ENCODE measurements at places on chromosomes 4 and X.
A peak's percentile ranks its signal among the peaks of the same experiment; 100 is the strongest.

DNA sequence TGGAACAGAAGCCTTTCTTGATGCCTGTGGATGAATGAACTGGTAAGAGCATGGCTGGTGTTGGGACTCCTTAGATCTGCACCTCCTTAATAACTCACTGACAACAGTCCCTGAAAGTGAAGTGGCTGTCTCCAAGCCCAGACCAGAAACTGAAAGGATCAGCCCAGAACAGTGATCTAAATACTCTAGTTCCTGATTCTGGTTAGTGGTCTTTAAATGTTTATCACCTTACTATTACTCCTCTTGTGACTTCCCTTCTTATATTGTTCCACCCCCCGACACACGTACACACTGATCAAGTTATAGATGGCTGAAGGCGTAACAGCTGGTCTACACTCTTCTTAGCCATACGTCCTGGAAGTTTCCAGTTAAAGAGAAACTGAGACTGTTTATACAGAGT, 33.8 kb upstream of the ARMCX2 start:
- no peak for DNase-seq

- no peak for DNase-seq
These were observed 229.6 kb downstream of the UNC5C start for GRCh38 chr4:95319169-95319568.

DNA sequence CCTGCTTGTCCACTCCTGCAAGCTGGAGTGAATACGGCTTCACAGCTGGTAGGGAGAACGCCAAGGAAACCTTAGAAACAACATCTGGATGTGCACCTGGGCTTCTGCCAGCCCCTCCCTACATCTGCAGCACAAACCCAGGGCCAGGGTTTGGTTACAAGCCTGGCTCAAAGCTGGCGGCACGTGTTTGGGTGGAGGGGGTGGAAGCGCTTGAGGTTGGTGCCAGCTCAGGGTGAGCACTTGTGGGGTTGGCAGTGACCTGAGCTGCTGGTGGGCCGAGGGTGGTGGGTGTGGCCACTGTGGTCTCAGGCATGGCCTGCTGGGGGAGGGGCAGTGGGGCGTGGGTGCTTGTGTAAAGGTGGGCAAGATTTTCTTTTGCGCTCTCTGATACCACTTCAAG, 15.6 kb downstream of the ELF4 start:
- no peak for DNase-seq

GRCh38 chrX:56026815-56027214, 205.3 kb upstream of the KLF8 start:
- DNase-seq, result no peak

DNA sequence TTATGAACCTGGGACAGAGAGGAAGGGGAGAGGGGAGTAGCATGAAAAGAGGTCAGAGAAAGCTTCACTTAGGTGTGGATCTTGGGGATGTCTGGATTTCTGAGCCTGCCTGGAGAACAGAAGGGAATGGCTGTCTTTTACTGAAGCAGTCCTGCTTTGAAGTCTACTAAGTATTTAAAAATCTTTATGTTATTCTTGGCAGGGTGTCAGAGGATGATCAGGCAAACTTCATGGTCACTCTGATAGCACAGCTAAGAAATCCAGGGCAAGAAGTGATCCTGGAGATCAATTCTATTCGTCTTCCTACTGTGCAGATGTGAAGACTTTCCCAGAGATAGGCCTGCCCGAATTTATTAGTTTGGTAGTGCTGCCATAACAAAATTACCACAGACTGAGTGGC, 464.4 kb upstream of the BOD1L1 start:
- no peak for DNase-seq

GRCh38 chr4:148097801-148098200, 344.4 kb downstream of the NR3C2 start:
- no peak for DNase-seq

GRCh38 chr4:184889666-184890335, 64.0 kb upstream of the ACSL1 start:
- DNase-seq, result peak; percentile 77

DNA sequence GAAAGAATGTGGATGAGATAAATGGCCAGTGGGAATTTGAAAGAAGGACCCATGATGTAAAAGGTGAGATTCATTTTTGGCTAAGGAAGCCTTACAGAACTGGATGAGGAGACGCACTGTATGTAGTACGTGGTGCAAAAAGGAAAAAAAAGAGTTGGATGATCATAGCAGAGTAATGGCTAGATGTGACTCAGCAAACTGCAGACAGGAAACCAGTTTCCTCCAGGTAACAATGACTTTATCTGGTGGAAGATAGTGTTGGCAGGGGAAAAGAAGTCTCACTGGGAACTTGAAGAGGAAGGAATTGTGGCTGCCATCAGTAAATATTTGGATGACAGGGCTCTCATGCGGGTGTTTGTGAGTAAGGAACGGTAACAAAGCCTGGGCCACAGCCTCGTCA, 243.2 kb downstream of the CPE start:
- no peak for DNase-seq

DNA sequence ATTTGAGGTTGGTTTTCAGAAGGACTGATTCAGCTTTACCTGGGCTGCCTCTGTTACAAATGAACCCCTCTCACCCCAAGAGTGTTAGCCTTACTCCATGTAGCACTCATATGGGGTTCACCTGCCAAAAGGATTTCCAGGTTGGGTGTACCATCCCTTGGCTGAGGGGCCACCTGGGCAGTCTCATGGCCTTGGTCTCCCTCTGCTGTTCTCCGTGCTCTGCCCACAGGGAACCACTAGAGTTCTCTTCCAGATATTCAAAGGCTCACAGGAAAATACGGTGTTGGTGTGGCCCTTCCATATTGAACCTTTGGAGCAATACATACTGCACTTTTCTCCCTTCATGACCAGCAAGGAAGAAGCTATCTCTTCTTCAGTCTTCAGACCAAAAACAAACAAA, 18.0 kb upstream of the PRDM5 start:
- no peak for DNase-seq

DNA sequence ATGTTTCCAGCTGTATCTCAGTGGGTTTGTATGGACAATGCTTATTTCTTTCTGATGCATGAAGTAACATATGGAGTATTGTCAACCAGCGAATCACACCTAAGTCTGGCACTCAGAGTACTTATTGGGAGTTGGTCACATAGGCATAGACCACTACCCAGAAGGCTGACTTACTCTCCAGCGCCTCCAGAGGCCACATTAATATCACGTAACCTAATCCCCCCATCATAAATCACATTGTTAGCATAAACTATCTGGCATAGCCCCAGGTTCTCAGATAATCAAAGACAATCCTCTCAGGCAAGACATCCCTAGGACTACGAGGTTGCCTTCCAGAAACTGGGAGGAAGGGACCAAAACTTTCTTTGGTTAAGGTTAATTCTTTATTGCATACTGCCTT, 560.5 kb upstream of the PABPC4L start:
- no peak for DNase-seq

GRCh38 chr4:10345381-10345784, 111.8 kb downstream of the ZNF518B start:
- DNase-seq, result no peak

GRCh38 chr4:85642356-85643100, 167.6 kb downstream of the ARHGAP24 start:
- no peak for DNase-seq

- DNase-seq, result no peak
These were observed 19.7 kb upstream of the CXCL6 start for GRCh38 chr4:73816814-73817213.

- DNase-seq, result no peak
These were observed 87.4 kb downstream of the SMIM20 start for GRCh38 chr4:26001413-26001812.

- no peak for DNase-seq
These were observed 1072.3 kb upstream of the DIAPH2 start for GRCh38 chrX:95612350-95612749.

- DNase-seq, result no peak
These were observed 75.8 kb upstream of the ATP6AP2 start for GRCh38 chrX:40504801-40505605.

DNA sequence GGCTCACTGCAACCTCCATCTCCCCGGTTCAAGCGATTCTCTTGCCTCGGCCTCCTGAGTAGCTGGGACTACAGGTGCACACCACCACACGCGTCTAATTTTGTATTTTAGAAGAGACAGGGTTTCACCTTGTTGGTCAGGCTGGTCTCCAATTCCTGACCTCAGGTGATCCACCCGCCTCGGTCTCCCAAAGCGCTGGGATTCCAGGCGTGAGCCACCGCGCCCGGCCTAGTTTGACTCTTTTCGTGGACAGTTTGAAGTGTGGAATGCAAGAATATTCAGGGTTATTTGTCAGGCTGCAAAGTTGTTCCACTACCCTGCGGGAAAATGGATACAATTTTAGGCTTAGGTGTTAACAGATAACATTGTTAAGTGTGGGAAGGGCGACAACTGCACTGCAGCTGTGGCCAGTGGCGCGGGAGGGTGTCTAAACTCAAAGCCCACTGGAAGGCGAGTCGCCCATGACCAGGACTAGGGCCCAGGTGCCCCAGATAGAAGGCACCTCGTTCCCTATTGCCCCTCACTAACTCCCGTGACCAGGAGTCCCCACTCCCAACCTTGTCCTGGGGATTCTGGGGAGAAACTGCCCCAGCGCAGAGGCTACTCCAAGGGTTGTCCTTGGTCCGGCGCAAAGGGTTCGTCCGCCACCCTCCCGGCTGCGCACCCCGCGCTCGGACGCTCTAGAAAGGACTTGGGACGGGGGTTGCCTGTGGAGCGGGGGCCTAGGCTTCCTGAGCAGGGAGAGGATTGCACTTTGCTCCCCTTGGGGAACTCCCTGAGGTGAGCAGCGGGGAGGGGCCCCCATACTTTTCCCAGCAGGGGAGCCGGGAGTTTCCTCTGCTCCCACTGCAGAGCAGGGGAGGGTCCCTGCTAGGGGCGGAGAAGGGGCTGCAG, 1.1 kb upstream of the CD99 start:
- no peak for DNase-seq

- DNase-seq, result peak; percentile 38
These were observed 62.6 kb upstream of the KLF3 start for GRCh38 chr4:38601244-38601915.

GRCh38 chr4:25807102-25807728, 55.6 kb downstream of the SEL1L3 start:
- no peak for DNase-seq

DNA sequence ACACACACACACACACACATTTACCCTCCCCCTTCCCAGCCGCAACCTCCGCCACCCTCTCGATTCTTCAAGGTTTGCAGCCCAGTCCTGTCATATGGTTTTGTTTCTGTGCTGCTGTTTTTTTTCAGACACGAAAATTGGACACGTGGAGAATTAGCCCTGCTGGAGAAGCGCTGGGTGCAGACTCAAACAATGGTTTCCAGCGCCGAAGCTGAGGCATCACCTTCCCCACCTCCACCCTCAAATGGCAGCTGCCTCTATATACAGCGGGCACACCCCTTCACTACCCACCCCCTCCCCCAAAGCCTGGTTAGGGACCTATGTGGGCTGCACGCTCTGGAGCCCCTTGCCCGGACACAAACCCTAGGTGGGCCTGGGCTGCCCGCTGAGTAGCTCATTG, 87.9 kb downstream of the BCOR start:
- no peak for DNase-seq

DNA sequence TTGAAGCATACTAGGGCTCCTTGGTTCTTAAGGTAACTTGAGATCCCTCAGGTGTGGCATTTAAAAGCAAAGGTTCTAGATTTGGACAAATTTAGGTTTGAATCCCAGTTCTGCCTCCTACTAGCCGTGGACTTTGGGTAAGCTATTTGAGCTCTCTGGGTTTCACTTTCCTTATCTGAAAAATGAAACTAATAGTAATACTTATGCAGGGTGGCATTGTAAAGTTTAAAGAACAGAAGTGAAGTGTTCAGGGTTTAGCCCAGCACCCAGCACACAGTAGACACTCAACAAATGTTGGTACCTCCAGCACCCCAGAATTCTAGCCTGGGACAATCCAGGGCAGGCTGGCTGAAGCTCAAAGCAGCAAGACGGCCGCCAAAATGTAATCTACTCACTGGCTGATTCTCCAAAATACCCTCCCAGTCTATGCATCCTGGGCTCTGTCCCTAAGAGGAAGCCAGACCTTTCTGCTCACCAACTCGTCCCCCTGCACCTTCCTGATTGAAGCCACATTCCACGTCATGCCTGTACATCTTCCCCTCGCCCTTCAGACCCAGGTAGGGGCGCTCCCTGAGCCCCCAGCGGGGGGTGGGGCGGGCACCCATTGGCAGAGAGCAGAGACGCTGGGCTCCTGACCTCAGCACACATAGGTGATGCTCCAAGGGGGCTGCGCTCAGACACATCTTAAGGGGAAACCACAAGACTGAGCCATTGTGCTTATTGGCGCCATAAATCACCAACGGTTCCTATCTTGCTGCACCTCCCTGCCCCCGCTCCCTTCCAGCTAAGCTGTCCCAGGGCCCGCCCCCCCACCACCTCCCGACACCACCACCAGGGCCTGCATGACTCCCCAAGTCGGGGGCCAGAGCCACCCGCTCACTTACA, 160.6 kb downstream of the BCOR start:
- DNase-seq, result peak; percentile 4

DNA sequence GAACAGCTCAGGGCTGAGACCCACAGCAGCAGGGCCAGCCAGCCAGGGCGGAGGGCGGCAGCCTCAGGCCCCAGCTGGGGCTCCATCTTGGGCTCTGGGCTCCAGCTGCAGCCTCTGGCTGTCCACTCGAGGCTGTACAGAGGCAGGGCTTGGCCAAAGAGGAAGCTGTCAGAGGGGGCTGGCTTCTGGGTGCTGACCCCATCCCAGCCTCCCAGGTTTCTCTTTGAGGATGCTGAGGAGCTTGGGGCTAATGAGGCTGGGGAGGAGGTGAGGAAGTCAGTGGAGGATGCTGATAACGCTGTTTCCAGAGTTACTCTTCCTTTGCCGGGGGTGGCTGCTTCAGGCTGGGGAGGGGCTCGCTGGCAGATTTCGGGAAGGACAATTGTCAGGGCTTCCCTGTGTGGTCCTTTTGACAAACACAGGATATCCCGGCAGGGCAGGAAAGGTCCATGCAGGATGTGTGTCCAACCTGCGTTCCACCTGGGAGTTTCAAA, at the start of gene DIPK2B:
TSS of gene DIPK2B (minus strand) at position 136 of the 494 bp plus-strand sequence. CDS start at position 86, 50 bp downstream.
- DNase-seq, result no peak

DNA sequence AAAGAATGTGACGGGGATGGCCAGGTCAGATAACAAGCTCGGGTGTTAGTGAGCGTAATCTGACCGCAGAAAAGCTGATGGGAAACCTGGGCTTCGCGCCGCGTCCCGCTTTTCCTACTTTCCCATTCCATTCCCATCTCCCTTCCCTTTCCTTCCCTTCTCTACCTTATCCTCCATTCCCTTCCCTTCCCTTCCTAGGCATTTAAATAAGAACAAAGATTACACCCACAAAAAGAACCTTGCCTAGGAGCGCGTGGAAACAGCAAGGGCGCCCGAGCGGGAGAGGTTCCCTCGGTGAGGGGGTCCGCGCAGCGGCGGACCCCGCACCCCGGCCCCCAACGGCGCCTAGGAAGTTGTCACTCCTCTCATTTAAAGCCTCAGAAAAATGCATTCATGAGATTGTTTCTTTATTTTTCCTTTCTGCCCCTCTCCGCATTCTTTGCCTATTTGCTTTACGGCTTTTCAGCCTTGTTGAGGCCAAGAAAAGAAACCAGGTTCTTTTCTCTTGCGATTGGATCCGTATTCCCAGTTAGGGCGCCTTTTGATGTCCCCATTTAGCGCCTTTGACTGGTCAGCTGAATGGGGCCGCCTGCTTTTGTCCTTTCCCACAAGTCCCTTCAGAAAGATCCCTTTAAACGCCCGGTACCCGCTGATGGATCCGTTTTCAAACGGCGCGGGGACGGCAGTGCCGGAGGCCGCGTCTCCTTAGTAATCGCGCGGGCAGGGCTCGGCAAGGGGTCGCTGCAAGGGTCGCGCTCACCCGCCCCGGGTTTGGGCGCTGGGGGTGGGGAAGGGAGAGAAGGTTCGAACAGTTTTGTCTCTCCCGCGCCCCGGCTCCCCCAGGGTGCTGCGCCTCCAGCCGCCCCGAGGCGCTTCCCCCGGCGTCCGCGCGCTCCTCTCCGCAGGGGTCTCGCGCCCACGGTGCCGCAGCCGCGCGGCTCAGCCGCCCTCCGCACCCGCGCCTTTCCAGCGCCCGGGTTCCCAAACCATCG, 54.1 kb upstream of the TMEM33 start:
- no peak for DNase-seq

Measured in CD14-positive monocyte (primary cell).